CD4-positive, alpha-beta memory T cell (primary cell): ENCODE measurements at places on chromosomes 4 and X.
A peak's percentile ranks its signal among the peaks of the same experiment; 100 is the strongest.

GRCh38 chr4:30473225-30473624 lies 246.9 kb upstream of the PCDH7 start:
- no peak for DNase-seq

- no peak for DNase-seq
Observed at GRCh38 chr4:141977433-141977832, 341.1 kb downstream of the IL15 start.

GRCh38 chrX:1597345-1598020 lies 6.1 kb downstream of the AKAP17A start:
- DNase-seq, result no peak

GRCh38 chrX:21940356-21940829 lies at the start of gene SMS:
SMS (plus strand) TSS chrX:21940709; CDS start chrX:21940825, 116 bp downstream.
- DNase-seq, result peak; percentile 21

DNA sequence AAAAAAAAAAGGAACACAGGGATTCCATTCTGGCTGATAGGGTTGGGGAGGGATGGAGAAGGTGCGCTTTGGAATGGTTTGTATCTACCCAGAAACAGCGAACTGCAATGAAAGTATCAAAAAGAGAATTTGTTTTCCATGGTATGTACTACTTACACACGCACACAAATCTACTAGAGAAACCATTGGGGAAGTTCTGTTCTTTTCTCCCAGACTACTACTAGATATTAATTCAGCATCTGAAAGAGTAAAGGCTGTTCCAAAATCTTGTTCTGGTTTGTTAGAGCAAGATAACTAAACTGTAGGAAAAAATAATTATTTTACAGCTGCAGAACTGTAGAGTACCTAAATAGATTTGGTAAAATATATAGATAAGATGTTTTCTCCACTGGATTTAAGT lies 118.4 kb downstream of the CBR4 start:
- DNase-seq, result no peak

GRCh38 chrX:15566244-15566643 lies 34.5 kb downstream of the ACE2 start:
- DNase-seq, result no peak

DNA sequence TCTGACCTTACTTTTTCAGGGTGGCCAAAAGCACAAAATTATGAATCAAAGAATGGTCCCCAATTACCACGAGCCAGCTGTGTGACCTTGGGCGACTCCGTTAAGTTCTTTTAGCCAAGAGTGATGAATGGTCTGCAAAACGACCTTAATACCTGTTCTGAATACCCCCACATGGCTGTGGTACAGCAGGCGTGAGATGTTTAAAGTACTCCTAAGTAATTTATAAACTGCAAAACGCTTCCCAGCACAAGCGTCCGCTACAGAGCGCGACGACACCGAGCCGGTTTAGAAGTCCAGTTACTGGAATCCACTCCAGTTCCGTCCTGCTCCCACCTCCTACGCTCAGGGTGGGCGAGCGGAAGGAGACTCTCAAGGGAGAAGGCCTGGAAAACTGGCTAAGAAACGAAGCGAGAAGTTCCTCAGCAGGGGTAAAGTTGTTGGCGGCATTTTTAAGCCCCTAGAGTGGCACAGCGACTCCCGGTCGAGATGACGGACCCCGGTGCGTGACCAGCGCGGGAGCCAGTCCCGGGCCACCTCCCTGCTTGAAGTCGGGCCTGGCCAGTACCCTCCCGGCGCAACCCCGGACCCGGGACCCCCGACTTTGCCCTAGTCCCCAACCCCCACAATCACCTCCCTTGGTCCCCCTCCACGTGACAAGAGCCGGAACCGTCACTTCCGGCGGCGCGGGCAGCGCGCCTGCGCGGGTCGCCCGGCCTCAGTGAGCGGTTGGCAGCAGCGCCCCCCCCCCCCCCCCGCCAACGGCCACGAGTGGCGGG lies 659 bp upstream of the BMP2K start:
- DNase-seq, result peak; percentile 83

GRCh38 chr4:125322366-125322730 lies 7.6 kb downstream of the FAT4 start:
- no peak for DNase-seq

GRCh38 chr4:85778632-85779131 lies 303.7 kb downstream of the ARHGAP24 start:
- no peak for DNase-seq

DNA sequence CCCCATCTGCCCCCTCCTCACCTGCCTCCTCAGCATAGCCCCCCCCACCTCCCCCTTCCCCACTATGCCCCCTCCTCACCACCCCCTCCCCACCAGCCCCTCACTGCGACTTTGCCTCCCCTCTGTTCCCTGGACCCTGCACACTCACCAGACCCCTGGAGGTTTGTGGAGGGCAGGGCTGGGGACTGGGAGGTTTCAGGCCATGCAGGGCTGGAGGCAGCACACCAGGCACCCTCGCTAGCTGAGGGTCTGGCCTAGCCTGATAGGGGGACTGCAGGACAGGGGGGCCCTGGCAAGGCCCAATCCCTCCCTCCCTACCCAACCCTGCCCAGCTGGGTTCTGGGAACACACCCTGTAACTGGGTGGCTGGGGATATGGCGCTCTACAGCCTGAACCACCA lies 28.0 kb downstream of the TACC3 start:
- DNase-seq, result no peak

- no peak for DNase-seq
Observed at GRCh38 chr4:85475631-85476233, 782 bp downstream of the ARHGAP24 start.

DNA sequence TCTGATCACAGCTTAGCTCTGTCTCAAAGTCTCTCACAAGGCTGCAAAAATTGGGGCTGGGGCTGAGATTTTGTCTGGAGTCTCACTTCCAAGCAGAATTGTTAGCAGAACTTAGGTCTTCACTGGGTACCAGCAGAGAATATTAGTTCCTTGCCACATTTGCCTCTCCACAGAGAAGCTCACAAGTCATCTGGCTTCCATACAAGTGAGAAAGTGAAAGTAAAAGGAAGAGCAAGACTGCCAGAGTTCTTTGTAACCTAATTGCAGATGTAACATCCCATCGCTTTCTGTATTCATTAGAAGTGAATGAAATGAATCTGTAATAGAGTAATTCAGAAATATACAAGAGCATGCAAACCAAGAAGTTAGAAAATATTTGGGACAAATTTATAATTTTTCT lies 624.1 kb upstream of the GNPDA2 start:
- DNase-seq, result no peak

DNA sequence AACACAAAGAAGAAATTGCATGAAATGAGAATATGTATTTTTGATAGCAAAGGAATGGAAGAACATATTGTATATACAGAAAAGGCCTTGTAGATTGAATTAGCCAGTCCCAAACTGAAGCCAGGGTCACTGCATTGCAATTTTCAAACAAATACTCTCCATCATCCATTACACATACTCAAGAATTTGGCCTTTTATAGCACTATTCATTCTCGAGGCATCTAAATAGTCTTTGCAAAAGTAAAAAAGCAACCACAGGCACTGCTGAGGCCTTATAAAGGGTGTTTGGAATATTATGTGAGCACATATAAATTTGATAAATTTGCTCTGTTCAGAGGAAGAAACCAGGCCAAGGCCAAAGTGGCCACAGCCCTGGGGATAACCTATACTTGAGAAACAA lies 123.0 kb downstream of the ZNF827 start:
- DNase-seq, result no peak
